Effector CD8-positive, alpha-beta T cell (primary cell): ENCODE measurements at places on chromosomes 4 and X.

- DNase-seq = no peak
Observed at GRCh38 chr4:15402974-15403373, 24.9 kb upstream of the C1QTNF7 start.

DNA sequence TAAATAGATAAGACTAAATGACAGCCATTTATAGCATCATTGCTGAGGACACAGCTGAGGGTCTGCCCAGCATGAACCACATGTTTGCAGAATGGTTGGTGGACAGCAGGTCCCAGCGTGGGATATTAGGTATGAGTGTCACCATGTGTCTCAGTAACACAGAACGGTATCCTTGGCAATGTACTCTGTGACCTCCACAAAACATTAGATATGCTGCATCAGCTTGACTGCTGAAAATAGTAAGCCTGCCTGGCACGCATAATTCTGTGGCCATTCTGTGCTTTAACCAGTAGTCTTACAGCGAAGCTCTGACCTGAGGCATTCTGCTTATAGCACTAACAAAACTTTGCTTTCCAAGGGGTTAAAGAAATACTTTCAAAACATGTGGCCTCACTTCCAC is 32.0 kb downstream of the LIMCH1 start:
- no peak for DNase-seq

GRCh38 chrX:24925430-24925829 is 90.3 kb downstream of the ARX start:
- no peak for DNase-seq

GRCh38 chr4:184596044-184596616 is 53.1 kb downstream of the CASP3 start:
- DNase-seq = no peak

DNA sequence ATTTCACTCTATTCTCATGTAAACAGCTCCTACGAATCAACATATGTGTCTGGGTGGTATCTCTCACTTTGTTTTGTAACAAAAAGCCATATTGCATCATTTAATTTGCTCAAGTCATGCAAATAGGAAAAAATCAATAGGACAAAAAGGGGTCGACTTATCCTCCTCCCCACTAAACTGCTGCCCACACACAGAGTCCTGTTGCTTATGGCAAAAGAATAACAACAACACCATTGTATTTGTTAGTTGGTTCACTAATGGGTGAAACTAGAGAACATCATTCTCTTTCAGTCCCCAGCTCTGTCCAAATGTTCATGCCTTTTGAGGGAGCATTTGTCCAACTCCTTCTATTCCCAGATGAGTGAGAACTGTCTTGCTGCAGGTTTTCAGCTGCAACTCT is 2.1 kb downstream of the HHIP start:
- no peak for DNase-seq

DNA sequence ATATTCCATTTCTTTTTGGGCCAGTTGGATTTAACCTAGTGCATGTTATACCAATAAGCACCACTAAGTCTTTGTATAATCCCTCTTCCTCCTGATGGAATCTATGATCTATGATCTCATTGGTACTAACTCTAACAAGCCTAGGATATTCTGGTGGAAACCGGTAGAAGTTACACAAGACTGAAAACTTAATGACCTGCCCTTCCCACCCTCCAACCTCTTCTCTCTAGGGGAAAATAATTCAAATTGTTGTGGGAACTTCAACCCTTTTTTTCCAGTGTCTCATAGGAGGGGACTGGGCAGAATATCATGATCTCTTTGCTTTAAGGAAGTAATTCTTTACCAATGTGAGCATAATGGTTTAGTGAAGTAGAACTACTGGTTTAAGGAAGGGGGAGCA is 289.5 kb upstream of the BOD1L1 start:
- no peak for DNase-seq

GRCh38 chrX:97672138-97672537 is 788.4 kb downstream of the RPA4 start:
- no peak for DNase-seq

DNA sequence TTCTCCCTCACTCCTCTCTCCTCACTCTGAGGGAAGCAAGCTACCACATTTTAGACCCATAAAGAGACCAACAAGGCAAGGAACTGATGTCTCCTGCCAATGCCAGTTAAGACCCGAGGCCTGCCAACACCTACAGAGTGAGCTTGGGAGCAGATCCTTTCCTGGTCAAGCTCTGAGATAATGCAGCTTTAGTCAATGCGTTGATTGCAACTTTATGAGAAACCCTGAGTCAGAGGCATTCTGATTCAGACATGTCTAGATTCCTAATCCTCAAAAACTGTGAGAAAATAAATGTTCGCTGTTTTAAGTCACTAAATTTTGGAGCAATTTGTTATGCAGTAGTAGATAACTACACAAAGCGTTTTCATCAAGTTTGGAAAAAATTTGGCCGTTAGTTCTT is 115.5 kb downstream of the JADE1 start:
- DNase-seq = no peak

- no peak for DNase-seq
Observed at GRCh38 chr4:18930487-18930886, 908.9 kb upstream of the LCORL start.

DNA sequence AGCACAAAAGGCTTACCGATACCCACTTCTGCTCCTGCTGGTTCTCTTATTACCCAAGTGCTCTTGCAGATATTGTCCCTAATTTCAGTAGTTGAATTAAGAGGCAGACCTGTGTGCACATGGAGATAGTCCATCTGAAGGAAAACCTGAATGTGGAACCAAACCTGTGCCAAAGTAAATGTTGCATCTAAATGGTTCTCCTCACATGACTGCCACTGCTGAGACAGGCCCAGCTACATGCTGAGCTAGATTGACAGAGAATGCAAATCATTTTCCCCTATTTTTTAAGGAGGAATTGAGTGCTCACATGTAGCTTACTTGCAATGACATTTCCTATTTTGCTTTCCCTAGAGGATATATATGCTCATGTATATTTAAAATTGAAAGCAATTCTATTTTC is 609.1 kb upstream of the TECRL start:
- DNase-seq = no peak

- no peak for DNase-seq
Observed at GRCh38 chrX:44770121-44770520, 73.7 kb upstream of the DUSP21 start.

- no peak for DNase-seq
Observed at GRCh38 chr4:6914448-6914847, 4.8 kb downstream of the TBC1D14 start.

GRCh38 chrX:68945603-68946228 is 116.9 kb downstream of the EFNB1 start:
- DNase-seq = no peak

DNA sequence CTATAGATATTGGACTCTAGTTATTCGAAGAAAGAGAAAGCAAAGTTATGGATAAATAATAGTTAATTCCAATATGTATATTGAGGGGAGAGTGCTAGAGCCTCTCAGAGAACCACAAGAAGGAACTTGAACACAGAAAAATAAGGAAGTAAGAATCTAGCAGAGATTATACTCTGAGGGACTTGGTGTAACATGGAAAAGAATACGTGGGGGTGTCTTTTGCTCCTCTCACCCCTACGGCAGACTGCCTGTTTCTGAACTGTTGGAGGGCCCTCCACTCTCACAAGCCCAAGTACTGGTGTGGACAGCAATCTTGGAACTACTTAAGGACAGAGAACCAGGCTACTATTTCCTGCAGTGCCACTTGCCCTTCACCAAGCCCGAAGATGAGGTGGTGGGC is 1174.4 kb upstream of the PCDH10 start:
- DNase-seq = no peak

- DNase-seq = no peak
Observed at GRCh38 chr4:123924536-123924935, 527.9 kb downstream of the SPRY1 start.

- DNase-seq = no peak
Observed at GRCh38 chr4:123449362-123449761, 52.8 kb downstream of the SPRY1 start.

DNA sequence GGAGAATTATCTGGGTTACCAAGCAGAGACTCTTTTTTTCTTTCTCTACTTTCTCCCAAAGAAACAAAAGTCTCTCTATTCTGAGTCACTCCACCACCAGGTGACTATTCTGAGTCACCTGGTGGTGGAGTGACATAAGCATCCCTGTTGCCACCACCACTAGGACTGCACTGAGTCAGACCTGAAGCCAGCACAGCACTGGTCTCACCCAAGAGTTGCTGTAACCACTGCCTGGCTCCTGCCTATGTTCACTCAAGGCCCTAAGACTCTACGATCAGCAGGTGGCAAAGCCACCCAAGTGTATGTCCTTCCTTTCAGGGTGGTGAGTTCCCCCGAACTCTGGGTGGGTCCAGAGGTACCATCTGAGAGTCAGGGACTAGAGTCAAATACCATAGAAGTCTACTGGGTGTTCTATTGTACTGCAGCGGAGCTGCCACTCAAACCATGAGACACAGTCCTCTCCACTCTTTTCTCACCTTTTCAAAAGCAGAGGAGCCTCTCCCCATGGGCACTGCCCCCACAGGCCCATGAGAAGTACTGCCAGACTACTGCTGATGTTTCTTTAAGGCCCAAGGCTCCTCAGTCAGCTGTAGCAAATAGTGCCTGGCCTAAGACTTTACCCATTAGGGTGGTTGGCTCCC is 209.6 kb upstream of the IRS4 start:
- no peak for DNase-seq

GRCh38 chr4:75895744-75896314 is 6.4 kb downstream of the PPEF2 start:
- no peak for DNase-seq

- DNase-seq = no peak
Observed at GRCh38 chr4:164215113-164215741, 538.7 kb upstream of the SMIM31 start.

DNA sequence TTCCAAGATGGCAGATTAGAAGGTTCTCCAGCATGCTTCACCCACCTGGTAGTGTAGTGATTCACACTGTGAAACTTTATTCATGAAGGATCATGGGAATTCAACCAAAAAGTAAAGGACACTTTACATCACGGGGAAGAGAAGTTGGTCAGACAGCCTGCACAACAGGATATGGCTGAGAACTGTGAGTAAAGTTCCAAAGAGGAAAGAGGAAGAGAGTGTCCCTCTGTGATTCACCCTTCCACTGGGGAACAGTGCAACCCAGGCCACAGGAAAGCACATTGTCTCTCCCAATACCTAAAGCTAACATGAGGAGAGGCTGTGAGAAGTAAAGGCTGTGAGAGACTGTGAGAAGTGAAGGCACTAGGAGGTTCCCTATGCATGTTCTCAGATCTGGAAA is 137.2 kb downstream of the STPG2 start:
- DNase-seq = no peak

DNA sequence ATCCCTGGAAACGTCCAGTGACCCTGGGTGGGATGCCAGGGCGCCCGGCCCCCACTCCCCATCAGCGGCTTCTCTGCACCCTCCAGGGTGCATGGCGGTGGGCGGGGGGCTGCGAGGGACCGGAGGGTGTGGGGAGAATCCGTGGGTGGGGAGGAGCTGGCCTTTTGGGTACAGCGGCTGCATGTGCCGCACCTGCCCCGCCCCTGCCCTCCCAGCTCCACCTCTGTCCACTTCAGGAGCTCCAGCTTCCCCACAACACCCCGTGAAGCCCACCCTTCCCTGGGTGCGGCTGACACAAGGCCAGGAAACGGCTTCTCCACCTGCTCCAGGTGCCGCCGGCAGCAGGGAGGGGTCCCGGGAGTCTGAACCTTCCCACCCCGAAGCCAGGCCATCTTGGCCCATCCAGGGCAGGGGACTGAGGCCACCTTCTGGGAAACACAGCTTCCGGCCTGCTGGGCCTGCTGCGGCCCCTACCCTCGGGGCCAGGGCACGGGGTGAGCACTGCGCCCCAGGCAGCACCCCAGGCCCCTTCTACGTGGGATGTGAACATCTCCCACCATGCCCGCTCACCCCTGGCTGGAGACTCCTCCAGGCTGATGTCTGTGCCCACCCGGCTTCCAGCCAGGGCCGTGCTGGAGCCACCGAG is 34.6 kb downstream of the CPLX1 start:
- DNase-seq = no peak

DNA sequence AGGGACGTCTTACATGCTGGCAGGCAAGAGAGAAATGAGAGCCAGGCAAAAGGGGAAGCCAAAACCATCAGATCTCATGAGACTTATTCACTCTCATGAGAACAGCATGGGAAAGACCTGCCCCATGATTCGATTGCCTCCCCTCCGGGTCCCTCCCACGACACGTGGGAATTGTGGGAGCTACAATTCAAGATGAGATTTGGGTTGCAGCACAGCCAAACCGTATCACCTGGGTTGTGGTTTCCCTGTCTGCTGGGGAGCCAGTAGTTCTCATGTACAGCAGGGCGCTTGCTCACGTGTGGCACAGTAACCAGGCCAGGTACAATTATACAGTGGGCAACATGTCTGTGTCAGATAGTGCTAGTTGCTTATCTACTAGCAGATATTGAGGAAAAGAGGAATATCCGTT is 11.1 kb upstream of the RS1 start:
- DNase-seq = no peak

- DNase-seq = no peak
Observed at GRCh38 chr4:10115271-10115796, 1.3 kb downstream of the WDR1 start.

DNA sequence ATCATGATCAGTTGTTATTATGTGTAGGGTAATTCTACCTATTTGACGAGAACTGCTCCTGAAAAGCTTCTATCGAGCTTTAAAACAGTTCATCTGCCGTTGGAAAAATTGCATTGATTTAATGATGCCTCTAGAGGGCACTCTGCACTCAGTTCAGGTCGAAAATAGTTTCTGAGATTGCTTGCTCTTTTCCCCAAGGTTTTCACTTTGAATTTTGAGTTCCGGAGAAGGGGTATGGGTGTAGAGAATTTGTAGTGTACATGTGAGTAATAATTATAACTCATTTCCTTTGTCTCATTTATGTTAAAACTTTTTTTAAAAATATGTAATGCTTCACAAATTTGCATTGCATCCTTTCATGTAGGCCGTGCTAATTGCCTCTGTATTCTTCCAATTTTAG is 28.4 kb upstream of the TNIP3 start:
- DNase-seq = no peak

DNA sequence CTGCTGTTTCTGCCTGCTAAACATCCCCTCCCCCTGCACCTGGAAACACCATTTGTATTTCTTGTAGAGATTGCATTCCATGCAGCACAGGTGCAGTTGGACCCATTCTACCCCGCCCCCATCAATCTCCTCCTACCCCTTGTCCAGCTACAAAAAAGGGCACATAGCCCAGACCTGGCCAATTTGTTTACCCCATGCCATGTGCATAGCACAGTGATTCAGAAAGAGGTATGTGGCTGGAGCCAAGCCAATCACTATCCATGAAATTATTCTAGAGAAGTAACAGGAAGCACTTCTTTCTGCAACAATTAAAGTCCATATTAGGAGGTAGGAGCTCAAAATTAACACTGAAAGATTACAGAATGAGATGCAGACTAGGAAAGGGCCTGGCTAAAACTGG is 20.2 kb upstream of the TMEM184C start:
- no peak for DNase-seq

DNA sequence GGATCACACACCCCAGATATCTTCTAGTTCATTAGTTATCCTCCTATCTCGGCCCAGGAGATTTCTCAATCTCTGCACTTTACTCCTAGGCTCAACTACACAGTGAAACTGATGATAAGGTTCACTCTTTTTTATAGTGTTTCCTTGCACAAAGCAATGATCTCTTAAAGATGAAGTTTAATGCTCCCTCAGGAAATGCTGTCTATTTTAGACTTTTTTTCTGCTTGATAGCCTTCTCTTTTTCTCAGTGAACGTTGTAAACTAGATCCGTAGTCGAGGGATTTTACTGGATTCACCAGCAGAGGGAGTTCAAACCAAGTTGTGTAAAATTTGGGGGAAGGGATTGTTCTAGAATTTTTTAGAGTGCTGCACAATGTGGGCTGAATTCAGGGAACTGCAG is 269.6 kb downstream of the GBA3 start:
- DNase-seq = no peak
